ENCODE measurements at places on chromosomes 2 and 18.

- DNase-seq: no peak
Measured at GRCh38 chr2:241542278-241542605, 16.3 kb upstream of the BOK start.

DNA sequence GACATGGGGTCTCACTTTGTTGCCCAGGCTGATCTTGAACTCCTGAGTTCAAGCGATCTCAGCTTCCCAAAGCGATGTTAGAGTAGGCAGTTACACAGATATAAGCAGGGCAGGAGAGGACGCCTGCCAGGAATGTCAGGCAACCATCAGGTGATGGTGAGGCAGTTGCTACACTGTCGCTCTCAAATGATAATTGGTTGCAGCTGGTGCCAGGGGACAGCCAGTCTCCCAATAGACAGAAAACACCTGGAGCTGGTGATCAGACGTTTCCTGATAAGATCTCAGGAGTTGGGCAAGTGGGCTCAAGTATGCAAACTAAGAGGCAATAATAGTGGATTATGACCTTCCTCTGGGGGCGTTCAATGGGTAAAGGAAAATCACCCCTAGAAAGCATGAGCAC, 163.1 kb upstream of the RGPD4 start:
- no peak for DNase-seq

DNA sequence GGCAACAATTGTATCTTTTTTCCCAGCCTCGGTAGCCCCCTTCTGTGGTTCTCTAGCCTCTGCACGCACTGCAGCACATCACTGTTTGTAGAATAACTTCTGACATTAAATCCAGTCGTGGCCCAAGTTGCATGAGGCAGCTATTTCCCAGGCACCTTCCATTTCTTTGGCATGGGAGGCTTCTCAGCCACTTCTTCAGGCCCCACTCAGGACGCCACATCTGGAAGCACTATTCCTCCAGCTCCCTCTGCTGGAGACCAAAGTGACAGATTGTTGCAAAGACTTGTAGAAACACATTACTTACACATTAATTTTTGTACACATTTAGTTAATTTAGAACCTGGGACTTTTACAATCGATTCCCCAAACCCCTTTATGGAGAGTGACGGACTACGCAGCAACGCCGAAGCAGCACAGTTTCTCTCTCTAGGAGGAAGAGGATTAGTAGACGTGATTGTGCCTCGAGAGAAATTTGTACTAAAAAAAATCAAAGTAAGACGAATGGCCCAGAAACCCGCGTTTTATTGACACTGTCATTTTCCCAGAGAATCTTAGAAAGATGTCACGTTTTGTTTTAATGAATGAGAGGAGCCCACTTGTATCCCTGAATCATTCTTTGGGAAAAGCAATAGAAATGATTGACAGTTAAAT, 57.8 kb upstream of the RGPD5 start:
- DNase-seq: no peak

DNA sequence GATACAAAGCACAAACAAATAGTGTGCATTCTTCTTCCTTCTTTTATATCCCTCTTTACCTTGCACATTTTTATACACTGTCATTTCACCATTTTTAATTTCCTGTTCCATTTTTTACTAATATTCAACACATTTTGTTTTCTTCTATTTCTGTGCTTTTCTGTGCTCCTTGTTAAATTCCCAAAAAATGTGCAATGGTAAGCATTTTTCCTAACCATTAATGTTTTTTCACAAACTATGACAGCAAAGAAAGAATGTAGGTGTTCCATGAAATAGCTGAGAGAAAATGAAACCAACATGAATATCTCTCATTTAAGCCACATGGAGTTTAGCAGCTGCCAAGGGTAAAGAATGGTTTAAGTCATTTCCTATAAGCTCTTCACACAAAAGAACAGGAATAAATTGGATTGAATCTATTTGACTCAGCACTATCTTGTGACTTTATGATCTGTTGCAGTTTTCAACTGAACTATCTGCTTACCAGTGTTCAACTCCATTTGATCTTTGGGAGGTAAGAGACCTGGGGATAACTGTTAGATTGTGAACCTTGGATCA, 145.7 kb upstream of the CDH19 start:
- no peak for DNase-seq

- no peak for DNase-seq
Measured at GRCh38 chr2:72145658-72146329, 1.9 kb downstream of the CYP26B1 start.

DNA sequence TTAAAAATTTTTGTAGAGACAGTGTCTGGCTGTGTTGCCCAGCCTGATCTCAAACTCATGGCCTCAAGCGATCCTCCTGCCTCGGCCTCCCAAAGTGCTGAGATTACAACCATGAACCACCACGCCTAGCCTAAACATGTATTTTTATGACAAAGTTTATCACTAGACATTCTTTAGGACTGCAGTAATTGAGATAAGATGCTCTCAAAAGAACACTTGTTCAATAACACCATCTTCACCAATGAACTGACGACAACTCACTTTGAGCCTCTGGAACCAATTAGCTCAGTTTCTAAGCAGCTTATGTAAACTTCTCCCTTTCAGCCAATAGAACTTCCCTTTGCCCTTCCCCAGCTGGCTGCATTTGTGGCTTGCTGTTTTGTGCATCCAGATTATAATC, 15.3 kb upstream of the PPP4R1 start:
- DNase-seq: no peak

DNA sequence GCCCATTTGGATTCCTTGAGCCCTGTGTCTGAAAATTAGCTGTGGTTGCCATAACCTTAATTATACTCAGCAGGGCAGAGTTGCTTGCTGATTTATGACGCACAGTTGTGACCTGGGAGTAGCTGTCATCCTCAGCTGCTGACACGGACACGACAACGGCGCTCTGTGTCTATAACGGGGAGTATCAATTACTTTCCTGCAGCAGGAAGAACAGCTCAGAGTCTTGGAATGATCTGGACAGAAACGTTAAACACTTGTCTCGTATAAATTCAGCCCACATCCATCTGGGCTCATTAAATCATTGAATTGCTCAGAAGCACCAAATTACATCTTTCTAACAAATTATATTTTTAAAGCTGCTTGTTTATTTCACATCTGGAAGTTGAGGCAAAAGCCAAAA, 116.3 kb downstream of the SEPTIN10 start:
- no peak for DNase-seq

- no peak for DNase-seq
Measured at GRCh38 chr2:207483477-207483876, 46.3 kb upstream of the CREB1 start.

- DNase-seq: no peak
Measured at GRCh38 chr18:41323044-41323443, 632.0 kb upstream of the PIK3C3 start.

- no peak for DNase-seq
Measured at GRCh38 chr2:74504591-74504990, 2.9 kb downstream of the PCGF1 start.

GRCh38 chr2:55054106-55054875, 4.0 kb upstream of the RTN4 start:
- no peak for DNase-seq

GRCh38 chr2:230205034-230205433, 14.8 kb downstream of the SP110 start:
- no peak for DNase-seq

DNA sequence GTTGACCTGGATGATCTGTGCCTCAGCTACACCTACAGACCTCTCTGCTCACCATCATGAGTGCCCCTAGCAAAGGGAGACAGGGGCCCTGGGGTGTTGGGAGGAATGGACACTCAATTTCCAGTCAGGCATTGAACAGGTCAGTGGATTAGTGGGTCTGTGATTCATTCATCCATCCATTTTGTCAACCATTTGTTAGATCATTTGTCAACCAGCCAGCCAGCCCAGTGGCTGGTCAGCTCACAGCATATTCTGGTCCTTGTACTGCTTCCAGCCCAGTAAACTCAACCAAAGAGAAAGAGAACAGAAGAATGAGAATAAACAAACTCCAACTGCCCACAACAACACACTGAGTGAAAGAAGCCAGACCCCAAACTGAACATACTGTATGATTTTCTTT, 4.6 kb upstream of the KLF11 start:
- DNase-seq: no peak

- no peak for DNase-seq
Measured at GRCh38 chr2:36480028-36480427, 117.9 kb downstream of the FEZ2 start.

DNA sequence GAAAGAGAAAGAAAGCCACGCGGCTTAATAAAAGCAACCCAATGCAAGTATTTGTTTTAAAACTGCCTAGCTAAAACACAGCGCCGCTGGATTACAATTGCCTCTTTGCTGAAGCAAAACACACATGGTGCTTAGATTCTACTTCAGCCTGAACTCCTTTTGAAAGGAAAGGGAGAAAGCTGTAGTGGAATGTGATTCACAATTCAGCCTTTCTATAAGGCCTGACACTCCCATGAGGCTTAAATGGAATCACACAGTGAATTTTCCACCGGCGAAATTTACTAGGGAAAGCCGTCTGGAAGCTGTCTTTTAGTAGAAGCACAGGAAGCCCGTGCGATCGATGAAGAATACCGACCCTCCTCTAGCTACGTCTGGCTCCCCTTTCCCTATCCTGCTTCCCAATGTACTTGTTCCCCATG, 348.0 kb downstream of the DLGAP1 start:
- DNase-seq: no peak

- no peak for DNase-seq
Measured at GRCh38 chr2:106781196-106781595, 104.8 kb downstream of the ST6GAL2 start.

DNA sequence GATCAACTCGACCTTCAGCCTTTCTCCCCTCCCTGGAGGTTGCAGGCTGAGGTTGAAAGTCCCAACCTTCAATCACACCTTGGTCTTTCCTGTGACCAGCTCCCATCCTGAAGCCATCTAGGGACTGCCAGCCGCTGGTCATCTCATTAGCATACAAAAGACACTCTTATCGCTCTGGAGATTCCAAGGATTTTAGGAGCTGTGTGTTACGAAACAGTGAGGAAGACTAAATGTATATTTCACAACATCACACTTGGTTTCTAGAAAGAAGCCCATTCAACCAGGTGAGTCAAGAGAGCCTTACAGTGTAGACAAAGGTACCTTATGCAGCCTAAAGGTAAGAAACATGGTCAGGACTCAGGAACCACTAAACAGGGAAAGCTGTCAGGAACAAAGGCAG, 126.4 kb downstream of the SH3BP4 start:
- DNase-seq: no peak

DNA sequence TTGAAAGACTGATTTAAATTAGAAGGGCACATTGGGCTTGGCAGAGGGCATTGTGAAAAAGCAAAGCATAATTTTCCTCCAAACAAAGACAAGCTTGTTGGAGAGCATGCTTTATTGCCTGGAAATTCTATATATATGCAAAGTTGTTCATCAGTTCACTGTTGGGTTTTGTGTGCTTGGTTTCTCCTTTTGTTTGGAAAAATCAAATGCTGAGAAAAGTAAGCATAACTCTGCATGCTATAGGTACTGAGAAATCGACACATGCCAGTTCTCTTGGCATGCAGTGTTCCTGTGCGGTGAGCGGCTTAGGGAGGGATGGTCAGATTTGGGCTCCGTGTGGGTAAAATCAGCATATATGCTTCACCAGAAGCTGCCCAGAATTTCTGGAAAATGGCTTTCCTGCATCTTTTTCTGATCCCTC, 161.0 kb downstream of the RAPGEF4 start:
- no peak for DNase-seq

GRCh38 chr2:66508484-66509071, 73.7 kb downstream of the MEIS1 start:
- no peak for DNase-seq

DNA sequence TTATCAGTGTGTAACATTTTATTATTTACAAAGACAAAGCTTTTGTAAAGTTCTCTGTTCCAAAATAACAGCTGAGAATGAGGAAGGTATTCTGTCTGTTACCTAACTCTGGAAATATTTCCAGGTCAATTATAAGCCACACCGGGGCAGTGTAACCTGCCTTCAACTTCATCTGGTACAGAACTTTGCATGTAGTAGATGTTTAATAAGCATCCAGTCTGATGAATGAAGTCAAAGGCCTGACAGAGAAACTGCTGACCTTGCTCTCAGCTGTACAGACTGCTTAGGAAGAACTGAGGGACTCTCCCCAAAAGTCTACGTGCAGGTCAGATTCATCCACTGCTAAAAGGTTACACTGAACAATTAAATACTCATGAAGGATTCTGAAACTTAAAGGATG, 43.3 kb downstream of the WDFY1 start:
- no peak for DNase-seq

DNA sequence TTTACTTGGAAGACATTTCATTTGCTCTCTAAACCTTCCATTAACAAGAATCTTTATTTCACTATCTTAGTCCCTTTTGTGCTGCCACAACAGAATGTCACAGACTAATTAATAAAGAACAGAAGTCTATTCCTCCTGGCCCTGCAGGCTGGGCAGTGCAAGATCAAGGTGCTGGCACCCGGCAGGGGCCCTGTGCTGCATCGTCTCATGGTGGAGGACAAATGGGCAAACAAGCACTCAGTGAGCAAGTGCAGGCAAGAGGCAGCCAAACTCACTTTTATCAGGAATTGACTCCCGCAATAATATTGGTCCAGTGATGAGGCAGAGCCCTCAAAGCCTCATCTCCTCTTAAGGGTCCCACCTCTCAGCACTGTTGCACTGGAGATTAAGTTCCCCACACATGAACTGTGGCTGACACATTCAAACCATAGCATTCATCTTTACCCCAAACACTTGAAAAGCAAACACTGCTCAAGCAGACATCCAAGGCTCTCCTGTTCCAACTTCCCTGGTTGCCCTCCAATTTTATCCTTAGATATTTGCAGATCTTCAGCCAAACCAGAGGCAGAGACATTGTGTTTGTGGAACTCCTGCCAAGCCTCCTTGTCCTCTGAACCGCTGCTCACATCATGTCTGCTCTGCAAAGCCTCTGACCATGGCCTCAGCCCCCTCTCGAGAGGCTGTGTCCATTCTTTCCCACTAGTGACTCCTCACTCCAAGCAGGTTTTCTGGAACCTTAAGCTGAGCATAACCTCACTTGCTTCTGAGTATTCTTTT, 404.4 kb upstream of the SOX11 start:
- no peak for DNase-seq

DNA sequence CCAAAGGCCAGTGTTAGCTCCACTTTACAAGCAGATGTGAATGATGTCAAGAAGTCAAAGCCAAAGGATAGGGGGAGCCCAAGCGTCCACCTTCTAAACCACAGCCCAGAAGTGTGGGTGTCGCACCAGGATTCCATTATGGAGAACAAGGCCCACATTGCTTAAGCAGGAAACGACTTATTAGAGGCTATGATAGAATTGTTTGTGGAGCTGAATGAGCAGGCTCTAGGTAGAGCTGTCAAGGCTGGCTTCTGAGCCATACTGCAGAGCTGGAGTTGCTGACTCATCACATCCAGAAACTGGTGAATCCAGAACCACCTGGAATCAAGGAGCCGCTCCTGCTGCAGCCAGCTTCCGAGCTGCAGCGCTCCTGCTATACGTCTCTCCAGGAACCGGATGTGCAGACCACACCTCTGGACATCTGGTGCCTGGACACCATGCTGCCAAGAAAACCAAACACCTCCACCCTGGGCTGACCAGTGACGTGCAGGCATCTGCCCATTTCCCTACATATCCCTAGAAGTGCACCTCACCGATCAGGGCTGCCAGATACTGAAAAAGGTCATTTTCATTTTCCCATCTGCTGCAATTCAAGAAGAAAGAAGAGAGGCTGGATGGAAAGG, 6.2 kb upstream of the TWIST2 start:
- no peak for DNase-seq

All from stimulated activated CD8-positive, alpha-beta memory T cell treated with anti-CD3 and anti-CD28 coated beads, Interleukin-15, amount 100 ng/mL, for 48 hours (primary cell).